ENCODE measurements at places on chromosomes 7 and 10.

GRCh38 chr7:102942181-102942866 lies 29.5 kb downstream of the LRRC17 start:
- DNase-seq: peak; percentile 40

- DNase-seq: no peak
These were observed 529 bp downstream of the ZNF853 start for GRCh38 chr7:6615723-6616555.

DNA sequence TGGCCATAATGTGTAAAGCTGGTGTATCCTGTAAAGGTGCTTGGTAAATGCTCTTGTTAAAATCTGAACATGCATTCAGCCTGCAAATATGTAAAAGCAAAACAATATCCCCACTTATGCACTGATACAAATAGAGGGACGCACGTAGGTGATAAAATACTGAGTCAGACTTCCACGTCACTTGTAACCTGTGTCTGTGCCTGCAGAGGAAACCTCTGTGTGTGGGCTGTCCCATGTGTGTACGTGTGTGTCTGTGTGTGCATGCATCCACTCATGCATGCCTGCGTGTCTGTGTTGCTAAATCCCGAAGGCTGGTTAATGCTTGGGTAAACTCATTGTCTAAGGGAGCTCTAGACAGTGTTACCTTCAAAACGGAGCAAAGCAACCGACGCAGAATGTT lies 68.9 kb downstream of the KLF6 start:
- DNase-seq: peak; percentile 32

DNA sequence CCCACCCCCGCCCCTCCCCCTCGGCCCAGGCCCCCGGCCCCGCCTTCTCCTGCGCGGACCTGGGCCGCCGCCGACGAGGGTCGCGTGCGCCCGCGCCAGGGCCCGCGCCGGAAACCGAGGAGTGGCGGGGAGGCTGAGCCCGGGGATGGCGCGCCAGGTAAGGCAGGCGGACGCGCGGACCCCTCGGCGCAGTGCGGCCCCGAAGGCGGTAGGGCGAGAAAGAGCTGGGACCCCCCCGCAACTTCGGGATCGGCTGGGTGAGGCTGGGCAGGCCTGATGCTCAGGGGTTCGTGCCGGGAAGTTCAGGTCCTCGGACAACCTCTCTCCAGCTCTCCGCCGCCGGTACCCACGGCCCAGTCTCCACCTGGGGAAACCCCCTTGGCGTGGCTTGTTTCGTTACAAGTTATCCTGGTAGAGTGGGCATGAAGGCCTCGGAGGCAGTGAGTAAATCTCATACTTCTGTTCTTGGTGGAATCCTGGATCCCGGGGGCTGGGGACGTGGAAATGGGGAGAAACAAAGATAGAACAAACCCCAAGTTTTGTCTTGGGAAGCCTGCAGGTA lies 58.4 kb downstream of the ZNF467 start:
- DNase-seq: peak; percentile 10

GRCh38 chr7:99102361-99102760 lies 41.5 kb downstream of the SMURF1 start:
- peak; percentile 79 for DNase-seq

DNA sequence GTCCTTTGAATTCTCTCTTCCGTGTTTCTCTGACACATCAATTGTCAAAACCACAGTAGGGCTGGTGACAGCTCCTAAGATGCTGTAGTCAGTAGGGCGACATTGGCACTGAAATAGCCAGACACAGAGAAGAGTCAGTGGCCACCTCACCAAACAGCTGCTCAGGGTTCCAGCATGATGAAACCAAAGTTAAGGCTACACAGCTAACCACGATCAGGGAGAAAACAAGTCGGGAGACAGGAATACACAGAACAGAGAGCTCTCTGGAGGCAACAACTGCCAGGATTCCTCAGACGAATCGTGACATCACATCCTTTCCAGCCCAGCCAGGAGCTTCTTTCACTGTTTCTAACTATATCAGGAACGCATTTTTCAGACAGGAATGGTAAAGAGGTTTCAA lies 922.2 kb downstream of the SORCS1 start:
- peak; percentile 8 for DNase-seq

DNA sequence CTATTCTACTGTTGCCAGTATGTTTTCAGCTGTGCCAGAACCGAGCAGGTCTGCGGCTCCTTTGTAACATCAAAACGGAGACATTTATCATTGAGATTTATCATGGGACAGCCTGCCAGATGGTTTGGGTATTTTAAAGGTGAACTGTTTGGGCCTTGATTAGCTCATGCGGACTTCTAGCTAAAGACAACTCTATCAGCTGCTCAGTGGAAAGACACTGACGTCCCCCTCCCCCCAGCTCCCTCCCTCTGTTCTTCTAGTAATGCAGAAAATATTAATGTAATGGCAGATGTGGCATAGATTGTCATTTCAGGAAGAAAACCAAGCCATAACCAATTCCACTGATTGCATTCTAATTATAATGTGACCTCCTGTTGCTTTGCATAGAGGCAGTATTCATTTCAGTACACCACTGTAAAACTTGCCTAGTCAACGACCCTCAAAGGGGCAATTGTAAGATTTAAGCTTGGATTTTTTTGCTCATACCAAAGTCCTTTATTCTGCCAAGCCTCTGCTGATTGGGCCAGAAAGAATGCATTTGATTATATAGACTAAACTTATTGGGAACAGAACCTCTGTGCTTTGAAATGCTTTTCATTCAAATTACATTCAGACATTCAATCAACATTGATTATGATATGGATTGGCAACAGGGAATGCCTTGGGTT lies 966.8 kb downstream of the LRMDA start:
- DNase-seq: no peak
